ENCODE measurements at places on chromosomes 11 and 22.

DNA sequence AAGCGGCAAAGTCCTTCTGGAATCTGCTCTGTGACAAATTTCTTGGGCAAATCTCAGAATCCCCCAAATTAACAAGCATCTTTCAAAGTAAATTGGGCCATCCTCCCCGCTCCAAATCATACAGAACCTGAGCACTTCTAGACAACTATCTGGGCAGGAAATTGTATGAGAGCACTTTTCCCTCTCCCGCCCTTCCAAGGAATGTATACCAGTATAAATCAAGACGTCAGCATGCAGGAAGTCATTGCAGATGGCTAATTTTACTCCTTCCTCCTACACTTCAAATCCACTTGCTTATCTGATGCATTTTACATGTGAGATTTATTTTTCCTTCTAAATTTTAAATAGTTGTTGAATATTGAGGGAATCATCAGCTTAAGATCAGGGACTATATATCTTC lies 52.1 kb downstream of the NTM start:
- no peak for DNase-seq

- DNase-seq = no peak
Observed at GRCh38 chr11:117597071-117597470, 199.9 kb downstream of the DSCAML1 start.

DNA sequence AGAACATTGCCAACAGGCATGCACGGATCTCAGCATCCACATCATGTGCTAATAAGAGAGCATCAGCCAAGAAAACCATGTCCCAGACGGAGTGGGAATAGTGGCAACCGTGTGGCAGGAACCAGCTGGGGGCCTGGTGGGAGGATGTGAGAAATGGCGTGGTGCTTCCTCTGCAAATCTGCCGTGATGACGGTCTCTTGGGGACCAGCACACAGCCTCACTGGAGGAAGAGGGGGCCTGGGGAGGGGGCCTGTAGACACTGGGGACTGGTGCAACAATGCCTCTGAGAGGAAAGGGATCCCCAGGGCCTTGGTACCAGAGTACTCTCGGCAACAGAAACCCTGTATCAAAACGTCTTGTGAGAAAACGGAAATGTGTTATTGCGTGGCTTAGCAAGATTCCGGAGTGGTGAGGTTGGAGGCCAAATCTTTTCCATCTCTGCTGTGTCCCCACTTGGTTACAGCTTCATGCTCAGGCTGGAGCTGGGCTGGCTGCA lies 154.3 kb upstream of the TBCEL start:
- no peak for DNase-seq

- no peak for DNase-seq
Observed at GRCh38 chr11:76339221-76339620, 41.7 kb downstream of the THAP12 start.

- DNase-seq = no peak
Observed at GRCh38 chr11:7428196-7428595, 57.1 kb upstream of the OLFML1 start.

GRCh38 chr22:43273902-43274484 lies 69.2 kb downstream of the SCUBE1 start:
- no peak for DNase-seq

GRCh38 chr22:44605486-44605885 lies 96.5 kb upstream of the PRR5 start:
- no peak for DNase-seq

DNA sequence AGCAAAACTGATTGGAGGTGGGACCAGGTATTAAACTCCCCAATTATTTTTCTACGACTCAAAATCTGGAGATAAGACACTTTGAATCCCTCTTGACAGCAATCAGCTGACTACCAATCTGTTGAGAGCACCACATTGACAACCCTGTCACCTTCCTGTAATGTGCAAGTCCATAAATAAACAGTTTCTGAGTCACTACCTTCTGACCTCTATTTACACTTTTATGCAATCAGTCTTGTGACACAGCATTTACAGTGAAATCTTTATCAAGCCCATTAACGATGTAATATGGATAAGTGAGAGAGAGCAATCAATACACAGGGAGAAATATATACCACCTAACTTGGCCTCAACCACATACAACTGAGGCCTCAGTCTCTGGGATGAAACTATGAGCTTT lies 283.7 kb upstream of the ANO5 start:
- DNase-seq = no peak

- DNase-seq = no peak
Observed at GRCh38 chr11:84780689-84781293, 846.4 kb downstream of the DLG2 start.

GRCh38 chr11:12737024-12737423 lies 62.8 kb downstream of the TEAD1 start:
- no peak for DNase-seq

DNA sequence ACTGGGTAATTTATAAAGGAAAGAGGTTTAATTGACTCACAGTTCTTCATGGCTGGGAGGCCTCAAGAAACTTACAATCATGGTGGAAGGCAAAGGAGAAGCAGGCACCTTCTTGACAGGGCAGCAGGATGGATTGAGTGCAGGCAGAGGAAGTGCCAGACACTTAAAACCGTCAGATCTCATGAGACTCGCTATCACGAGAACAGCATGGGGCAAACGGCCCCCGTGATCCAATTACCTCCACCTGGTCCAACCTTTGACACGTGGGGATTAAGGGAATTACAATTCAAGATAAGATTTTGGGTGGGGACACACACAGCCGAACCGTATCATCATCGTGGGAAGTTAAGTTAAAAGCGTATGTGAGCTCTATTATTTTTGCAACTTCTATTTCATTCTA lies 71.4 kb upstream of the SYN3 start:
- no peak for DNase-seq

GRCh38 chr22:30423301-30423958 lies 2.1 kb upstream of the MTFP1 start:
- peak; percentile 36 for DNase-seq

GRCh38 chr22:48192071-48192470 lies 1429.6 kb downstream of the TBC1D22A start:
- no peak for DNase-seq

GRCh38 chr22:42319386-42319785 lies 48.9 kb upstream of the TCF20 start:
- no peak for DNase-seq

DNA sequence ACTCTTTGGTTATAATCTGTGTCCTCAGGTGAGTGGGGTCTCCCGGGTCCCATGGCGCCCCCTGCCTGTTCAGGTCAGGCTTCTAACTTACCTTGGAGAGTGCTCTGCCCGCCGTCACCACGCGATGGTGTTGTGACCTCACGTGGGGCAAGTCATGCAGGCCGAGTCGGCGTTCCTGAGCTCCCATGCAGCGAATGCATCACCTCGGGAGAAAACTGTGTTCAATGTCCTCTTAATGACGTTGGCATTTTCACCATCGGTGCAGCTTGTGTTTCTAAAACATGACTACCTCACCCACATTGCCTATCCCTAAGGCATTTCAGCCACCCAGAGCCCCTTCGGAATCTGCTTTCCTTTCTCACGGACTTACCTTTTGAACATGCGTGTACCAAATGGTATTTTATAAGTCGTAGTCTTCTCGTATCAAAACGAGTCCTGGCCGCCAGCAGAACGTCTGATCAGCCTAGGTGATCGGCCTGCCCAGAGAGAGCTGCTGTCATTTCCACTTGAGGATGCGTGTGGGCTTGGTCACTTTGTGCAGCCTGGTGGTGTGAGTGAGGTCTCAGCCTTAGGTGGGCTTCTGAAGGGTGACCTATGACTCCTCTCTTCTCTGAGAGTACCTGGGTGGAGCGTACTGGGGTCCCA lies 64.8 kb downstream of the TBC1D22A start:
- no peak for DNase-seq

GRCh38 chr11:25319127-25319526 lies 822.3 kb downstream of the LUZP2 start:
- no peak for DNase-seq

- DNase-seq = no peak
Observed at GRCh38 chr22:42830161-42830560, 26.9 kb downstream of the ARFGAP3 start.

DNA sequence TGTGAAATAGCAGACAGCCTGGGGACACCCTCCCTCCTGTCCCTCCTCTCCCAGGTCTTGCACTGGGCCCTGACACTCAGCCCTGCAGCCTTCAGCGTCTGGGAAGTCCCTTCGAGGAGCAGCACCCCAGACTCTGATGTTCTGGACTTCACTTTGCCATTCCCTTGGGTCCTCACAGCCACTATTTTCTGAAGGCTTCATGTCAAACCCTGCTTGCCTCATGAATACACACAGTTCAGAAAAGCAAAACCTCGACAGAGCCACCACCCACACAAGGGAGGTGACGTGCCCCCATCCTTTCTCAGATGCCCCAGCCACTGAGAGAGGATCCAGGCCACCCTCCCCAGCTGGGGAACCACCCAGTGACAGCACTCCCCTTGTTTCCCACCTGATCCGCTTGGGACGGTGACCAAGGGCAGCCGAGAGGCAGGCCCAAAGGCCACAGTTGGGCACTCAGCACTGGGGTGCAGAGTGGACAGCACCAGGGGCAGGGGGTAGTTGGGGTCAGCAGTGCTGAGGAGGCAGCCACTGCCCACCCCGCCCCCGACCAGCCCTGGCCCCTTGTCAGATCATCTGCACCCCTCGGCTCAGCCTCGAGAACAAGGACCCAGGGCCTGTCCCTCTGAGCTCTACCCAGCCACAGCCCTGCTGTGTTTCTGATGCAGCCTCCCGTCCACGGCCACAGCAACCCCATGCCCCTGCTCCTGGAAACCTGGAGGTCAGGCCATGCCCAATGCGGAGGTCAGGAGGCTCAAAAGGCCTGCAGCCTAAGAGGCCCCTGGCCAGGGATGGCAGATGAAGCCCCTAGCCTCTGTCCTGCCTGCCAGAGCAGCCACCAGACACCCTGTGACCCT lies 3.1 kb upstream of the TNNT3 start:
- no peak for DNase-seq

DNA sequence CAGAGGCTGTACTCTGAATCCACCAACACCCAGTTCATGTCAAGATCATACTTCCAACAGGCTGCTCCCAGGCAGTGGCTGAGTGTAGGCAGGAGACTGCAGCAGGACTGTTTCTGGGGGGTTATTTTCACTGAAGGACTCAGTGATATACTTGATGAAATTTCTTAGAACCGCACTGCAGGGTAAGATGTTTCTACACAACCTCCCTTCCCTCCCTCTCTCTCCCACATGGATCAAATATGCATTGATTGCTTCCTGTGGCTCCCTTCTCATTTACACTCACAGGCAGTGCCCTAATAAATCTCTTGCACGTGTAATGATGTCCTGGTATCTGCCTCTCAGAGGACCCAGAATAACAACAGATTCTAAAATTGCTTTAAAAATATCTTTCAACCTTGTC lies 251.3 kb upstream of the CCDC179 start:
- DNase-seq = no peak

DNA sequence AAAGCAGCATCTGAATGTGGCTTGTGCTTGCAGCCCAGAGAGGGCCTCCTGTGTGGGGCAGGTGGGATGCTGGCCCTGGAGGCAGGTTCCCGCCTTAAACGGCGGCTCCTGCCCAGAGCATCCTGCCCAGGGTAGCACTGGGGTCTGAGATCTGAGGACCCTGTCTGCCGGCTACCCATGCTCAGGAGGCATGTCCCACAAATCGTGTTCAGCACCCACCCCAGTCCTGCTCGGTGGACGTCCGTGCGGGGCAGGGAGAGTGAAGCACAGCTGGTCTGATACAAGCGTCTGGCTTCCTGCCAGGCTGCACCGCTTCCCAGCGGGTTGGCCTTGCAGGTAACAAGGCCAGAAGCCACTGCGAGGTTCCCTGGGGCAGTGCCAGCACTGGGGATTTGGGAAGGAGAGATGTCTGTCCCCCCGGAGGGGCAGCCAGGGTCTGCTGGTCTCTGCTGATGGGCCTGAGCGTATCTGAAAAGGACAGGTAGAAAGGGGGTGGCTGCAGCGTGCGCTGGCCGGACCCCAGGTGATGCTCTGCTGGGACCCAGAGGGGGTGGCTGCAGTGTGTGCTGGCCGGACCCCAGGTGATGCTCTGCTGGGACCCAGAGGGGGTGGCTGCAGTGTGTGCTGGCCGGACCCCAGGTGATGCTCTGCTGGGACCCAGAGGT lies 3.6 kb downstream of the TRABD start:
- DNase-seq = no peak

GRCh38 chr22:39910876-39911613 lies 10.2 kb downstream of the GRAP2 start:
- DNase-seq = no peak

- DNase-seq = no peak
Observed at GRCh38 chr22:37897807-37898206, 8.3 kb upstream of the MICALL1 start.

GRCh38 chr22:35600476-35600875 lies 16.7 kb downstream of the MB start:
- no peak for DNase-seq
